Effector memory CD8-positive, alpha-beta T cell (primary cell): ENCODE measurements at places on chromosomes 16 and 17.

- no peak overlapping the region for H3K27ac ChIP-seq
- no peak for DNase-seq
- H3K4me3 ChIP-seq: no peak overlapping the region
- H3K36me3 ChIP-seq: peaks cover 23% of the 10 kb centered on the region
Observed at GRCh38 chr17:32015245-32016013, 8.2 kb downstream of the LRRC37B start.

DNA sequence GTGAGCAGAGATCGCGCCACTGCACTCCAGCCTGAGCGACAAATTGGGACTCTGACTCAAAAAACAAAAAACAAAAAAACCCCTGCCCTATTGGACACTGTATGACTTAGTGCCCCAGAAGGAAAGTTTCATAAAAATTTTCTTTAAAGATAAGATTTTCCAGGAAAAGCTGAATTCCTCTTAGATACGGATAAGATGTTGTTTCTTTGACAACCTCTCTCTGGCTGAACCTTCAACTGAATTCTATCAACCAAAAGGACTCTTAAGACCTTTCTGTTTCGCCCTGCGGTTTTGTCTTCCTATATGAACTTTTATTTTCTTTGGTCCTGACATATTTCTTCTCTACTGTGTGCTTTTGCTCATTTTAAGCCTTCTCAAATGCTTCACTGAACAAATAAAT, 35.8 kb downstream of the CPPED1 start:
- peaks cover 6% of the 10 kb centered on the region for H3K4me1 ChIP-seq
- no peaks in the 10 kb centered on the region for H3K36me3 ChIP-seq
- no peak for DNase-seq

DNA sequence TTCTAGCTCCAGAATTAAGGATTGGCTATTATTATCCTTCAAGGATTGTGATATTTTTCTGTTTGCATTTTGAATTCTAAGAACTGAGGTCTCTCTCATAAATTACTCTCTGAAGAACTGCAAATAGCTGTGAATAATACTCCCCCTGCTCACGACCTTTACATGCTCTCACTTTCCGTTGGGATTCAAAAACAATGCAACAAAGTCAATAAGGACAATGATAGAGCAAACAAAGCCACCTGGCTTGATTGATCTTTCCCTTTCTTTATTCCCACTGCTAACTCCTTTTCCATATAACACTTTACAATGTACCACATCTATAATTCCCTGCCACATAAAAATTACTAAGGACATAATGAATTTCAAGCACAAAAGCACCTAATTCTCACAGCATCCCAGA, 523.0 kb upstream of the CA10 start:
- no peak for DNase-seq
- H3K27me3 ChIP-seq: no peaks in the 10 kb centered on the region
- H3K4me3 ChIP-seq: no peak overlapping the region
- no peak overlapping the region for H3K27ac ChIP-seq

GRCh38 chr17:27438348-27438998, 17.8 kb upstream of the KSR1 start:
- peaks cover 7% of the 10 kb centered on the region for H3K4me1 ChIP-seq
- no peak overlapping the region for H3K27ac ChIP-seq
- no peak overlapping the region for H3K4me3 ChIP-seq
- H3K36me3 ChIP-seq: peaks cover 3% of the 10 kb centered on the region
- DNase-seq: no peak

GRCh38 chr17:39787041-39787440, 49.3 kb downstream of the GRB7 start:
- peak overlapping the region; percentile 87 for H3K27ac ChIP-seq
- DNase-seq: no peak
- no peaks in the 10 kb centered on the region for H3K27me3 ChIP-seq
- peaks cover 26% of the 10 kb centered on the region for H3K4me1 ChIP-seq

DNA sequence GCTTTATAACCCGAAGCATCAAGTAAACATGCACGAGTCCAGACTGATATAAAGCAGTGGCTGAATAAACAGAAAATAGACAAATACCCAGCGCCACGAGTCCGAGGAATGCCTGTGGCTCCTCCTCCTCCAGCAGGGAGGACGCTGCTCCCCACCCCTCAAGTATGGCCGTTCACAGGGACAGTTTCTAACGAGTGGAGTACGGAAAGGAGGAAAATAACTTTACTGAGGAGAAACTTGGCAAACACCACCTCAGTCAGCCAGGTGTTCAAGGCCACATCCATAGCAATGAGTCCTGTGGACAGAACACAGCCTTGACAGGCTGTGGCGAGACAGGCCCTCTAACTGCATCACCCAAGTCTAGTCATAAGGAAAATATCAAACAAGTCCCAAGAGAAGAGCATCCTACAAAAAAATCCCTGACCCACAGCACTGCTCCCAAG, 9.2 kb downstream of the ZDHHC7 start:
- H3K36me3 ChIP-seq: peaks cover 17% of the 10 kb centered on the region
- H3K4me3 ChIP-seq: peak overlapping the region; percentile 15
- peaks cover 56% of the 10 kb centered on the region for H3K4me1 ChIP-seq
- DNase-seq: no peak

GRCh38 chr16:81946206-81946605, 65.1 kb downstream of the SDR42E1 start:
- H3K4me3 ChIP-seq: no peak overlapping the region
- no peaks in the 10 kb centered on the region for H3K4me1 ChIP-seq
- H3K36me3 ChIP-seq: peaks cover 29% of the 10 kb centered on the region
- H3K27ac ChIP-seq: no peak overlapping the region
- H3K27me3 ChIP-seq: no peaks in the 10 kb centered on the region
- no peak for DNase-seq

- no peaks in the 10 kb centered on the region for H3K4me1 ChIP-seq
- H3K4me3 ChIP-seq: no peak overlapping the region
- no peaks in the 10 kb centered on the region for H3K27me3 ChIP-seq
- DNase-seq: no peak
- H3K27ac ChIP-seq: no peak overlapping the region
- peaks cover 11% of the 10 kb centered on the region for H3K36me3 ChIP-seq
Observed at GRCh38 chr17:83061586-83061985, 17.8 kb upstream of the METRNL start.

DNA sequence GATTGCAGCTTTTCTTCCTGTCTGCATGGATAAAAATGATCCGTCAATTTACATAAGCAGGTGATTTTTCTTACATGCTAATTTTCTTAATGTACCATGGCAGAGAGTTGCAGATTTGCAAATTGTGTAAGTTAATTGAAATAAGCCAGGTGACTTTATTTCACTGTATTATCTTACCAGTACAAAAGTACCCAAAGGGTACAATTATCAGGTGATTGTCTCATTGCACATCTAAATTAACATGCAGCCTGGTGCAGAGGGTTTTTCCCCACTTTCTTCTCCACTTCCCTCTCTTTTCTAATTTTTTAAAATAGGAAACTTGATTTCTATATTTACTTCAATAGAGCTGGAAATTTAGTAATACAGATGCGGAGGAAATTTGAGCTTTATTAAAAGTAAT, 11.2 kb downstream of the NLK start:
- H3K27ac ChIP-seq: no peak overlapping the region
- H3K36me3 ChIP-seq: no peaks in the 10 kb centered on the region
- no peaks in the 10 kb centered on the region for H3K27me3 ChIP-seq
- H3K4me1 ChIP-seq: peaks cover 40% of the 10 kb centered on the region

- no peak overlapping the region for H3K27ac ChIP-seq
- no peaks in the 10 kb centered on the region for H3K27me3 ChIP-seq
- no peak for DNase-seq
- no peaks in the 10 kb centered on the region for H3K36me3 ChIP-seq
- H3K4me1 ChIP-seq: no peaks in the 10 kb centered on the region
- no peak overlapping the region for H3K4me3 ChIP-seq
Observed at GRCh38 chr16:5590416-5590815, 492.8 kb upstream of the EEF2KMT start.

DNA sequence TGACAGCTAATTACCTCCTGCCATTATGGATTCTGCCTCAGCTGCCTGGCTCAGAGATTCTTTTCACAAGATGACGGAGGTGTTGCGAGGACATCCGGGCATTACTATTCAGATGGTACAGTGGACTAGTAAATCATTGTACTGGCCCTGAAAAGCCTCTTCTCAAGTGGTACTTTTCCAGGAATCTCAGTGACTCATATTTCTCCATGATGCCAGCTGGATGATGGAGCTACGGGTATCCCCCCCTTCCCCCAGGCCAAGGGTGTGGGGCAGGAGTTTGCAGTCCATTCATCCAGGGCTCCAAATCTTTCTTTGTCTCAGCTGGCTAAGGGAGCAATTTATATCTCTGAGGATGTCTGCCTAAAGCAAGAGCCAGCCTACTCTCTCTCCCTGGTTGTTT, 107.7 kb upstream of the GPR139 start:
- H3K36me3 ChIP-seq: no peaks in the 10 kb centered on the region
- H3K4me3 ChIP-seq: no peak overlapping the region
- no peak overlapping the region for H3K27ac ChIP-seq
- H3K4me1 ChIP-seq: no peaks in the 10 kb centered on the region
- H3K27me3 ChIP-seq: no peaks in the 10 kb centered on the region
- DNase-seq: no peak

- H3K4me3 ChIP-seq: no peak overlapping the region
- DNase-seq: no peak
- H3K4me1 ChIP-seq: peaks cover 2% of the 10 kb centered on the region
- H3K27ac ChIP-seq: no peak overlapping the region
- peaks cover 9% of the 10 kb centered on the region for H3K27me3 ChIP-seq
- H3K36me3 ChIP-seq: no peaks in the 10 kb centered on the region
Observed at GRCh38 chr17:44707755-44708400, 587 bp upstream of the DBF4B start.

DNA sequence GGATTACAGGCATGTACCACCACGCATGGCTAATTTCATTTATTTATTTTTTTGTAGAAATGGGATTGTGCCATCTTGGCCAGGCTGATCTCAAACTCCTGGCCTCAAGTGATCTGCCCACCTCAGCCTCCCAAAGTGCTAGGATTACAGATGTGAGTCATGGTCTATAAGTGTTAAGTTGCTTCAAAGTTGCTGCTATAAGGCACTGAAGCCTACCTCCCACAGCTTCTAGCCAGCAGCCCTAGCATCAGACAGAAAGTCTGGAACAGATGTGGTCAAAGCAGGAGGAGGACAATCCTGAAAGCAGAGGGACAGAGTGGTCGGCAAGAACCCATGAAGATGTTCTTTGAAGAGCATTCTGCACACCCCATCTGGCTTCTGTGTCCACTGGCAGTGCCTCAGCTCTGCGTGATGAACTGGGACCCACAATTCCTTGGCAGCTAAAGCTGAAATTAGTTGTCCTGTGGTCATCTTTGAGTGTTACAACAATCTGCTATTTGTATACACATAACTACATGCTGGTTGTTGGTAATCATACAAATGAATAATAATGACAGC, 11.2 kb downstream of the MAP3K14 start:
- no peak overlapping the region for H3K27ac ChIP-seq
- H3K27me3 ChIP-seq: no peaks in the 10 kb centered on the region
- H3K4me1 ChIP-seq: peaks cover 59% of the 10 kb centered on the region
- DNase-seq: no peak

DNA sequence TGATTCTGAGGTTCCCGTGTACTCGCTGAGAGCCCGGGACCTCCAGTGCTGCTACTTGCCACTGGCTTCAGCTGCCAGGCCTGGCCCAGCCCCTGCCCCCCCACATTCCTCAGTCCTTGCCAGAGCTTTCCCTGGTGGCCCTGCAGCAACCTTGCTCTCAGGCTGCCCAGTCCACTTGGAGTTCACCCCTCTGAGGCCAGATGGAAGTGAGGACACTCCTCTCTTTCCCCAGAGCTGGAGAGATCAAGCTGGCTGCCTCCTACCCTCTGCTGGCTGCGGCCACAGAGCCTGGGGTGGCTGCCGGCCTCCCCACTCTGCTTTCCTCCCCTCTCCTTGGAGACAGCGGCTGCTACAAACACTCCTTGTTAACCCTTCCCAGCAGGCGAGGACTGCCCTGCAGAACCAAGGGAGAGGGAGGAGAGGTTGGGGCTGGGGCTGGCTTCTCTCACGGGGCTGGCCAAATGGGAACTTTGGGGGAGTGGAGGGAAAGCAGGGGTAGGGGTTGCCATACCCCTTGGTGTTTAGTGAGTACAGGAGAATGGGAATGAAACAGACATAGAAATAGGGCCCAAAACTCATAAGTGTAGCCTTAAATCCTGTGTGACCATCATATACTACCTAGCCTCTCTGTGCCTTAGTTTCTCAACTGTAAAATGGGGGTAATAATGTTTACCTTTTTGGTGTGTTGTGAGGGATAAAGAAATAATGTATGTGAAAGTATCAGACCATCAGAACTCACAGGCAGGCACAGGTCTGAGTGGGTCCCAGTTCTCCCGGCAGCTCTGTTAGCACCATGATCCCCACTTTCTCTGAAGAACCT, at the start of gene GAS2L2:
TSS of gene GAS2L2 (minus strand) at position 295 of the 820 bp plus-strand sequence. CDS start 389 bp downstream, outside the sequence.
- no peak within 1 kb of the TSS for H3K27ac ChIP-seq
- no peak within 1 kb of the TSS for H3K4me3 ChIP-seq
- peaks cover 50% of the 10 kb centered on the region for H3K27me3 ChIP-seq
- H3K36me3 ChIP-seq: no peaks in the 10 kb centered on the region
- DNase-seq: no peak
- peaks cover 3% of the 10 kb centered on the region for H3K4me1 ChIP-seq

GRCh38 chr17:41965694-41966462, 717 bp upstream of the CNP start:
- peak overlapping the region; percentile 73 for H3K27ac ChIP-seq
- H3K27me3 ChIP-seq: no peaks in the 10 kb centered on the region
- H3K4me3 ChIP-seq: peak overlapping the region; percentile 86

GRCh38 chr16:67873435-67874370, 851 bp downstream of the EDC4 start:
- peak overlapping the region; percentile 91 for H3K27ac ChIP-seq
- peak overlapping the region; percentile 93 for H3K4me3 ChIP-seq
- peaks cover 36% of the 10 kb centered on the region for H3K4me1 ChIP-seq
- no peaks in the 10 kb centered on the region for H3K27me3 ChIP-seq
- DNase-seq: no peak

DNA sequence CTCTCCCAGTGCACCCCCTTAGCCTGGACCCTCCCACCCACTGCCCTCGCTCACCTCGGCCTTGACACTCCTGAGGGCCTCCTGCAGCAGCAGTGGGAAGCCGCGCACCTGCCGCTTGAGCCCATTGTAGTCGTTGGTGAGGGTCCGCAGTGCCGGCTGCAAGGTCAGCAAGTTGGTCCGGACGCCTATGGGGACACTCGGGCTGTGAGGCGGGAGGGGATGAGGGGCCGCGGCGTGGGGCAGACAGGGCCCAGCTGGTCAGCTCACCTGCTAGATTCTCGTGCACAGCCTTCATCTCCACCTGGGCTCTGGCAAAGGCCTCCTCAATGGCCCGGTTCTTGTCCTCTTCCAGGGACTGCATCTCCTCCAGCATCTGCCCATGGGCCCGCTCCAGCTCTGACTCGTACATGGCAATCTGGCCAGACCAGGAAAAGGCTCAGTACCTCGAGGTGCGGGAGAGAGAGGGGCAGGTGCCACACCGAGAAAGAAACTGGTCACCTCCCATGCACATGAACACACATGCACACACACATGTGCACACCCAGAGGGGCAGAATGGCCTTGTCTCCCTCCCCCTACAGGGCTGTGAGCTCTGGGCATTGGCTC, 32.6 kb downstream of the KIFC3 start:
- H3K36me3 ChIP-seq: no peaks in the 10 kb centered on the region
- no peak for DNase-seq
- no peaks in the 10 kb centered on the region for H3K27me3 ChIP-seq
- H3K27ac ChIP-seq: no peak overlapping the region
- peaks cover 1% of the 10 kb centered on the region for H3K4me1 ChIP-seq
